ENCODE measurements at places on chromosomes 13 and 19.

GRCh38 chr19:56405062-56405461, 930 bp downstream of the ZNF583 start:
- DNase-seq: no peak

DNA sequence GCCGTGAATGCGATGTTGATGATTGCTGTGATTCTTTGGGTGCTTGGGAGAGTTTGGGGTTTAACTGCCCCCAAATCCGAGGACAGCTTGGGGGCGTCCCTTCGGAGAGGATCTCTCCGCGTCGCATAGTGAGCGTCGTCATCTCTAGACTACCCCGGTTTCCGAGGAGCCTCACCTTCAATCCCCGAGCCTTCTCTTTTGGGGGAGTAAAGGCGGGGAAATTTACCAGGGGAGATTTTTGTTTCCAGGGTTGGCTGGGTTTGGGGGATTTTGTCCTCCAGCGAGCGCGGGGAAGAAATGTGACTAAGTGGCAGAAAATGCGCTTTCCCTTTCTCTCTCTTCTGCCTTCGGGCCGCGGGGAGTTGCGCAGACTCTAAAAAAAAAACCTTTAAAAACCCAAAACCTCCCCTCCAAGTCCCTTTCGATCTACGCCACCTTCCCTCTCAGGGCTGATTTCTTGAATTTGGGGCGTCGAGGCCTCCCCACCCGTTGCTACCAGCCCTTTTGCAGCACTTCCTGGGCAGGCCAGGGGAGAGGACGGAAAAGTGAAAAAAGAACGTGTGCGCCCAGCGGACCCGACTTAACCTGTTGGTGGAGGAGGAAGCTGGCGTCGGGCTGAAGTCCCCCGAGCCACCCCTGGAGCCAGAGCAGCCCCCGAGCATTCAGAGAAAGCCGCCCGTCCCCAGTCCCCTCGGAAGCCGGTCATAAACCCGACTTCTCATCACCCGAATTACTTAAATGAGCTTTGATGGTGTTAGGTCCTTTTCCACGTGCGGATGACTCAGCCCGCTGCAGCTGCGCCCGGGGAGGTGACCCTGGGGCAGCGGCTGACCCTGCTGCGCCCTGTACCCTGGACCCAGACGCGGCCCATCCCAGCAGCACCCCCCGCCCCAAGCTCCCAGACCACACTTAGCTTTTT, 17.7 kb downstream of the NFIX start:
- no peak for DNase-seq

GRCh38 chr19:46953955-46954501, 65.6 kb upstream of the NPAS1 start:
- no peak for DNase-seq

DNA sequence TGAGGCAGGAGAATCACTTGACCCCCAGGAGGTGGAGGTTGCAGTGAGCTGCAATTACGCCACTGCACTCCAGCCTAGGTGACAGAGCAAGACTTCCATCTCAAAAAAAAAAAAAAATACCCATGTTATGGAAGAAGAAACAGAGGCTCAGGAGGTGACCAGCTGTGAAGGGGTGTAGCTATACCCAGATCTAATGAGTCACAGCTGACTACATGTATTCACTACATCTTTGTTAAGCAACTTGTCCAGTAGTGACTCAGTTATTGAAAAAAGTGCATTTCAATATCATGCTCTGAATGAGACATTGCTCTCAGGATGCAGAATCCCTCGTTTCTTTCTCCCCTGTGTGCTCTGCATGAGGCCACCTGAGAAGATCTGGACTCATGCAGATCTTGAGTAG, 16.1 kb upstream of the SPART start:
- no peak for DNase-seq

GRCh38 chr19:48192750-48193149, 22.3 kb downstream of the ZSWIM9 start:
- no peak for DNase-seq

DNA sequence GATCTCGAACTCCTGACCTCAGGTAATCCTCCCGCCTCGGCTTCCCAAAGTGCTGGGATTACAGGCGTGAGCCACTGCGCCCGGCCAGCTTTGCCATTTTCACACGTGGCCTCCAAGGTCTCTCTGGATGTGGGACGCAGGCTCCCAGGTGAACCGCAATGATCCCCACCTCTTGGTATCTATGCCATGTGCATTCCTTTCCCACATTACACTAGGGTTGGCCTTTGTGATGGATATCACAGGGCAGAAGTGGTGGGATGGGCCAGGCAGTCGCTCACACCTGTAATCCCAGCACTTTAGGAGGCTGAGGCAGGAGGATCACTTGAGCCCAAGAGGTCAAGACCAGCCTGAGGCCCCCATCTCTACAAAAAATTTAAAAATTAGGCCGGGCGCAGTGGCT, 22.4 kb downstream of the FGF21 start:
- DNase-seq: no peak

DNA sequence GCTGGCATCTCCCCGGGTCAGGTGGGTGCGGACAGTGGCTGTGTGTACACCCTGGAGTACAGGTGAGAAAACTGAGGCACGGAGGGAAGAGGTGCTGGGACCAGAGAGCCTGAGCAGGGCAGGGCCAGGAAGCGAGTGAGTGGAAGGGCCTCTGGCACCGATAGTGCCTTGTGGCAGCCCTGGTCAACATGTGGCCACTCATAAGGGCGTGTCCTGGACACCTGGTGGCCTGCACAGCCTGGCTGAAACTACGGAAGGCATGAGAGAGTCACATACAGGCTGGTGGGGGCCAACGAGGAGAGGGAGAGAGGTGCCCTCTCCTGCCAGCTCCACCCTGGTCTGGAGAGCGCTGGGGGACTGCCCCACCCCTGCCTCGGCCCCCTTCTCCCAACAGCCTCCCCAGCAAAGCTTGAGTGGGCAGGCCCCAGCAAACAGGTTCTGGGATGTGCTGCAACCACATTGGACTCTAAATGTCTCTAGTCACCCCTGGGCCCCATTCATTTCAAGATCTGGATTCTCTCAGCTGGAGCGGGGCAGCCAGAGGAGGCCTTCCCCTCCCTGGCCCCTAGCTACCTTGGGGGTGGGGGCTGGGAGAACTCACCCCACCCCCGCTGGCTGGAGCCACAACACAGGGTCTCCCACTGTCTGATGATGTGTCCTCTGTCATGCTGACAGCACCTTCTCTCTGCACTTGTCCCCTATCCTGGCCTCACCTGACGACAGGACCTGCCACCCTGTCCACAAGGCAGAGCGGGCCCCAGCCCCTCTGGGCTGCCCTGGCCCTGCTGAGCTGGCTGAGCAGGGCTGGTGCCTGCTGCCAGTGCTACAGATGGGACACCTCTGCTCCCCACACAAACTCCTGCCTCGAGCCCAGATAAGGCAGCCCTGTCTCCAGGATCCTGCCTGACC, 5.8 kb downstream of the CBARP start:
- DNase-seq: no peak

GRCh38 chr13:20191311-20192157, 1.2 kb downstream of the GJB2 start:
- no peak for DNase-seq

DNA sequence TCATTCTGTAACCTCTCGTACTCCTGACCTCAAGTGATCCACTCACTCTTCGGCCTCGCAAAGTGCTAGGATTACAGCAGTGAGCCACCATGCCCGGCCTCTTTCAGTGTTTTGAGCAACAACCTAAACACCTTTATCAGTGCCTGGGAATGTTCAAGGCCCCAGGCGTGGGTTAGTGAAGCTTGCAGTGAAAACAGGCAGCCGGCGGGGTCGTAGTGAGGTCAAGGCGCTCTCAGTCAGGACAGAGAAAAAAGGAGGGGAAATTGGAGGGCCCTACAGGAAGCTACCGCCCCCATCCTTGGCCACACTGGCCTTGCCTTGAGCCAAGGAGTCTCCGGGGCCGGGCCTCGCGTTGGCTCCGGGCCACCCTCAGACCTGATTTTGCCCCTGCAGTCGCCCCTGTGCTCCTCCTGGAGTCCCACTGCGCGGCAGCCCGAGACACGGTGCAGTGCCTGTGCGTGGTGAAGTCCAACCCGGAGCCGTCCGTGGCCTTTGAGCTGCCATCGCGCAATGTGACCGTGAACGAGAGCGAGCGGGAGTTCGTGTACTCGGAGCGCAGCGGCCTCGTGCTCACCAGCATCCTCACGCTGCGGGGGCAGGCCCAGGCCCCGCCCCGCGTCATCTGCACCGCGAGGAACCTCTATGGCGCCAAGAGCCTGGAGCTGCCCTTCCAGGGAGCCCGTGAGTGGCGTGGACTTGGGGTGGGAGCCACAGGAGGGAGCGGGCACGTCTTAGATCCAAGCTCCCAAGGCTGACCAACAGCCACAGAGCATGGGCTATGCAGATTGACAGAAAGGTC, 17.7 kb downstream of the MAG start:
- no peak for DNase-seq

- DNase-seq: no peak
These were observed 18.0 kb downstream of the VRK3 start for GRCh38 chr19:50007170-50007569.

GRCh38 chr19:56118666-56119581, 2.2 kb downstream of the ZNF787 start:
- DNase-seq: no peak

DNA sequence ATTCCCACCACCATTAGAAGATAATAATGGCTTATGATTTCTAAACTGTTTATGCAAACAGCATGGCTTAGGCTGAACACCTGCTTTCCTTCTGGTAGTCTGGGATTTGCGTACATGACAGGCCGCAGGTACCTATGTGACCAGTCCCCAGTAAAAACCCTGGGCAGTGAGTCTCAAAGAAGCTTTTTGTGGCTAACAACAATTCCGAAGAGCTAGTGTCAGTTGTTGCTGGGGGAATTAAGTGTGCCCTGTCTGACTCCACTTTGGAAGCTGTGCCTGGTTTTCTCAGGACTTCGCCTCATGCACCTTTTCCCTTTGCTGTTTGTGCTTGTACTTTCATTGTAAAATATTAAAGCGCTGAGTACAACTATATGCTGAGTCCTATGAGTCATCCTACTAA, 250.2 kb upstream of the MIR17HG start:
- no peak for DNase-seq
